ENCODE measurements at places on chromosomes 4 and X.

DNA sequence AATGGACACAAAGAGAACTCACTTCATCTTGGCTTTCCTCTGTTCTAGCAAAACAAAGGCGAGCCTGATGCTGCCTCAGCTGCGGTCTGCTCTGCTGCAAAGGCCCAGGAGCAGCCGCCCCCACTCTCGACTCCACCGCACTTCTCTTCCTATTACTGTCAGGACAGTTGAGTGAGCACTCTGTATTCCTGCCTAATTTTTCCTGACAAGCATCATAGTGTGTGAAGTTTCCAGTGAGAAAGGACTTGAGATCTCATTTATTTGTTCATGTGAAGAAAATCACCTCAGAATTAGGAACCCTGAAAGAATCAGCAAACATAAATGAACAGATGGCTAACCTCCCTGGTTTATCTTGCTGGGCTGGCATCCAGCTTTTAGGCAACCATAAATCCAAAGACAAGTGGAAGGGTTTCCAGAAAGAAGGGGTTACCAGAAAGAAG is 15.6 kb downstream of the SCARB2 start:
- no peak for DNase-seq

DNA sequence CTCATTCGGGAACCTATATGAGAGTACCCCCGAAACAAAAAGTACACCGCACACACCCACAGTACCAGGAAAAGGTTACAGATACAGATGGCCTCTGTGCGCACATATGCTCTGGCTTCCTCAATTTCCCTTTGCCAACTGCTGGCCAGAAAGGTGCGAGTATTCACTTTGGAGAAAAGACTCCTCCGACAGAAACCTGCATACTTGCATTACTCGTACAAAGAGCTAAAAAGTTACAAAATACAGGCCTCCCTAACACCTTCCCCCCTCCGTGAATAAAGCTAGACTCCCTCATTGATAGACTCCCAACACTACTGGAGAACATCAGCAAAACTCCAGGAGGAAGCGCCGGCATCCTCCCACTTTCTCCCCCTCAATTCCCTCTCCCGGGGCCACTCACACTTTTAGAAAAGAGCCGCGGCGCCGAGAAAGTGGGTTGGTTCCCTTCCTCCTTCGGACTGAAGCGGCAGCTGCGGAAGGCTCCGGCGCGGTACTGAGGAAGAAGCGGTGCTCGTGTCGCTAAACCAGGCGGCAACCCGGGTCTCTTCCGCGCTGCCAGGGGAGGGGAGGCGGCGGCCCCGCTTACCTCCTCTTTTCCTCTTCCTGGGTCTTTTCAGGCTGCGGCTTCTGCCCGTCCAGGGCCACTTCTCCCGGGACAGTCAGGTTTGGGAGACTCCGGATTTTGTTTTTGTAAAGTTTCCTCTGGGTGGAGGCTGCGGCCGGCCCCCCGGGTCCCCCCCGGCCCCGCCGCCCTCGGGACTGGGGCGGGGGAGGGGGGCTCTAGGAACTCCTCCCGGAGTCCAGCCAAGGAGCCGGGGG is 1.1 kb downstream of the FBXW7 start:
- DNase-seq = no peak

DNA sequence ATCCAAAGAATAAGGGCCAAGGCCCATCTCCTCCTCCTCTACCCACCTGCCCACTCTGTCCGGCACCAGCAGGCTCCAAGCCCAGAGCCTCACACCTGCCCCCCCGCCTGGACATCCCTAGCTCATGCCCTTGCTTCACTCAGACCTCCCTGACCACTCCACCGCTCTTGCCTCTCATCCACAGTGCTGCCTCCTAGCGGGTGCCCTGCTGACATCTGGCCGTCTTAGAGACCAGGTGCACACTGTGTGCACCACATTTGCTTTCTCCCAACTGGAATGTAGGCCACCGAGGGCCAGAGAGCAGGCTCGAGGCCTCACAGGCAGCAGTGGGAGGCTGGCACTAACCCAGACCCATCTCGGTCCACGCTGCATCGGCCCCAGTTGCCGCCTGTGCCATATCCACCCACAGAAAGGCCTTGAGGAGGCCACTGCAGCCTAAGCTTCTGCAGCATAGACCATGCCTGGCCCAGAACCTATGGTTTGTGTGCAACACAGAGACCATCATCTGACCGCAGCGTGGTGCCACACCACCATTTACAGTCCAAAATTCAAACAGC is 13.5 kb downstream of the LETM1 start:
- DNase-seq = no peak

GRCh38 chr4:188061083-188061482 is 48.3 kb downstream of the TRIML2 start:
- DNase-seq = no peak

DNA sequence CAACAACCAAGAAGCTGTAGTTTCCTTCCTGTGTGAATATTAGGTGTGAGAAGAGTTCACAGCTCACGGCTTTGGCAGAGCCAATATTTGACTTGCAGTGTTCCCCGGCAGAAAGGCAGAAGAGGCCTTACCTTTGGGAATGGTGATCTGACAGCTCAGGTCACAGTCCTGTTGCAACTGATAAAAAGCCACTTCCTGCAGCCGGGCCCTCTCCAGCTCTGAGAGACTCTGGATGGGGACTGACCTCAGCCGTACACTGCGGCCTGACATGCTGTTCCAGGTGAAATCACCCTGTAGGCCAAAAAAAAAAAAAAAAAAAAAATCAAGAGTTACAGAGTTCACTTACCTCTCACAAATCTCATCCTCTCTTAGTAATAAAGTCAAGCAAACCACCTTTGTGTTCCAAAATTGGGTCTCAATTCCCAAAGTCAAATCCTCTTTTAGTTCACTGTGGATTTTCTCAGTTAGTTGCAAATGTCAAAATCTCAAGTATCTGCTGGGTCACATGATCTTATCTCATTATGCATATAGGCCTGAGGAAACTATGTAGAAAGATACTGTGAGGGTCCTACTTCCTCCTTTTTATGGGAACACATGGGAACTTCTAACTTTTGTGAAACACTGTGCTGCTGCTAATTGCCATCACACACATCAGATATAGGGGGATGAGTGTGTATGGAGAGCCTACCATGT is 38.6 kb upstream of the AMELX start:
- no peak for DNase-seq

DNA sequence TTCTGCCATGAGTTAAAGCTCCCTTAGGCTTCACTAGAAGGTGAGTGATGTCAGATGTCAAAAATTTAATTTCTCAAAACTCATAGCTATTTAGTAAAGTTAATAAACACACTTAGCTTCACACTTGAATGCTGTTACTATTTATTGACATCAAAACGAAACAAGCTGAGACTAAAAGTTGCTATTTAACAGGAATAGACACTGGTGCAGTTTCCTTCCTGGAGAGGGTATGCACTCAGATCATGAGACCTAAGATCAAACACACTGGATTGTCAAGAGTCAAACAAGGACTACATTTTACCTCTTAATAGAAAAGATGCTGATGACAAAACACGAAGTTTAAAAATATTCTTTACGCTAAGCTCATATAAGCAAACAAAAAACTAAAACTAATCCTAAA is 18.9 kb downstream of the UPF3B start:
- DNase-seq = no peak

DNA sequence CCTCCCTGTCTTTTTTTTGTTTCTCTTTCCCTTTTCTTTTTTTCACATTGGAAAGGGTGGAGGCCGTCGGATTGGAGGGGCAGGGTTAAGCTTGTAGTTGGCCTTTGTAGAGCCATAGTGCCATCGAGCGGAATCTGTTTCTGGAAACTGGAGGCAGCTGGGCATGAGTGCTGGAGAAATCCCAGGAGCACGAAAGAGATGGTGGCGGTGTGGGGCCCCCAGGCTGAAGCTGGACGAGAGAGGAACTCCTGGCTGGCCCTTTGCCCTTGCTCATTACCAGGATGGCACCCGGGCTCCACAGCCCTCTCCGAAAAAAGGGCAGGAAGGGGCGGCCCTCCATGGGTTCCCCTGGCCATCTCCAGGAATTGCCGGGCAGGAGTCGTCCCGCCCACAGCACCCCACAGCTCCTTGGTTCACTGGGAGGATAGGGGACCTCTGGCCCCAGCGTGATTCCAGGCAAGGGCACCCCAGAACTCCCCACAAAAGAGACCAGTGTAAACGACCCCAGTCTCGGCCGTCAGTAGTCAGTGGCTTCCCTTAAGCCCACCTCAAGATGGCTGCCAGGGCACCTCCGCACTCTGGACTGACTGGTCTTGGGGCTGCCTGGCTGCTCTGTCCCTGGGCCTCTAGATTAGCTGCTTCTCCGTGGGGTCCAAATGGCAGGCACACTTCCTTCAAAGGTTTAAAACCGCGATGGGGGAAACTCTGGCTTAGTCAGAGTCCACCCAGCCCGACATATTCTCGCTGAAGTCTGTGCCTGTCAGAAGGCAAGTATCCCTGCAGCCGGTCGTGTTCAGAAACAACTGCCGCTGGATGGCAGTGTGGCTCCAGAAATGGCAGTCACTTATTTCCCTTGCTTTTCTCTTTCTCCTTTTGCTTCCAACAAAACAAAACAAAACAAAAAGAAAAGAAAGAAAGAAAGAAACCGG is 74.1 kb downstream of the NBDY start:
- peak; percentile 66 for DNase-seq

- DNase-seq = no peak
Measured at GRCh38 chr4:113732-114131, 10.6 kb upstream of the ZNF718 start.

GRCh38 chrX:41384051-41384705 is 50.2 kb downstream of the DDX3X start:
- peak; percentile 48 for DNase-seq

DNA sequence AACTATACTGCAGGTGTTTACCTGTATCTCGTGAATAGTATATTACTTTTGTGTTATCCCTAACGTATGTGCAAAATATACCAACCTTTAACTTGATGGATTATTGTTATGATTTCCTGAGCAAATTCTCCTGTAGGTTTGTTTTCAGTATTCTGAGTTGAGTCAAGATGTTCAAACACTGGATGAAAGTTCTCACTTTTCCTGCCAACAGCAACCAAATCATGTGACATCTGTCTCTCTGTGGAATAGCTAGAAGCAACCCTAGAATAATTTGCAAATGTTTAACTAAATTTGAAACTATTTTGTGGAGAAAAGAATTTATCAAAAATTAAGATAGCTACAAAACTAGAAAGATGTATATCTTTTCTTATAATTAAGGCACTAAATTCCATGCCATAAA is 35.6 kb downstream of the BCLAF3 start:
- DNase-seq = no peak

GRCh38 chrX:30892591-30892990 is 3.5 kb upstream of the TAB3 start:
- DNase-seq = no peak

DNA sequence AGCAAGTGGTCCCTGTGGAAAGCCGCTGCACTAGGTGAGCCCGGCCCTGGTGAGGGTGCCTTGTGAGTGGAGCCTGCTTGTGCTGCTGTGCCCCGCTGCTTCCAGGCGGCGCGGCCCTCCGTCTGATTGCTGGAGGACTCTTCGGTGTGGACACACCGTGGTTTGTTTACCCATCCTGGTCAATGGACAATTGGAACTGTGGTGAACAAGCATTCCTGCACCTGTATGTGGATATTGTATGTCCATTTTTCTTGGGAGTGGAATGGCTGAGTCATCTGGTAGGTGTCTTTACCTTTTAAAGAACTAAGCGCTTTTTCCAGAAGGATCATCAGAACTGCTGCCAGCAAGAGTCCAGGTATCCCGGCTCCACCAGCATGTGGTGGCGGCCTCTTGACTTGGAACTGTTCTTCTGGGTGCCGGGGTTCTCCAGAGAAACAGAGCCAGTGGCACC is 15.6 kb downstream of the MAEA start:
- no peak for DNase-seq

- DNase-seq = peak; percentile 32
Measured at GRCh38 chr4:8278421-8279287, 9.1 kb downstream of the HTRA3 start.

DNA sequence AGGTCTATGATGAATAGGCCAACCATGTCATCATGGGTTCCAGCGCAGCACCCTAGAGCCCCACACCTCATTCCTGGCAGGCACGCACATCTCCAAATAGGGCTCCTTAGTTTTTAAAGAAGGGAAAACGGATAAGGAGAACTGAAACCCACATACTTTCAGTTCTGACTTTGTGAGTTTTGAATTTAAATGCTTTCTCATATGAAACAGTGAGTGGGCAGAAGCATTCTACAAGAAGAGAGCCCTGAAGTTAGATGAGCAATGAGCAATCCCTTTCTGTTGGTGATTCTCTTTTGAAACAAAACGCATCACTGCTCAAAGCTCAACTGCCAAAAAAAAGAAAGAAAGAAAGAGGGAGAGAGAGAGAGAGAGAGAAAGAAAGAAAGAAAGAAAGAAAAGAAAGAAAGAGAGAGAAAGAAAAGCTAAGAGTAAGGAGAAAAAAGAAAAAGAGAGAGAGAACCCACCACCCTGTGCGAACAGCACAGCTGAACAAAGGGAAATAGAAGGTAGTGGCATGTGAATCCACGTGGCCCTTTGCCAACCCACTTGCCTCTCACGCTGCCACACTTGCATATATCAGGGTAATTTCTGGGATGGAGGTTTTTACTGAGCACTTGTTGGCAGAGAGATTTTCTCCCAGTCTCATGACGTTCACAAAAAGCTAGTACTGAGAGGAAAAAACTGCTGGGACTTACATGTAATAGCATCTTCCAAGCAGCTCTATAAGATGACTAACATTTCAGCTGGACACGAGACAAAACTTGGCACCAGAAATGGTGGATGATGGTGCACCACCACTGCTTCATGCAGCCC is 31.0 kb downstream of the TMSB4X start:
- no peak for DNase-seq
